ENCODE measurements at places on chromosomes 3 and 15. TPM values are rescaled to one million over a fixed set of nuclear protein-coding genes. Genes with fewer than 3 reads are reported as not detected.

Gene ITPKA
- total RNA-seq = 1.3 TPM

Gene FHIT
- 4.7 TPM for total RNA-seq

Gene GP9
- not detected for total RNA-seq

Gene MRPL46
- 21.3 TPM for total RNA-seq

Gene ACAD11
- total RNA-seq = 40.7 TPM

Measured in parietal lobe (tissue), 2 donors.